ENCODE measurements at places on chromosomes 11 and 22.

GRCh38 chr11:36305047-36305446 lies 9.0 kb downstream of the PRR5L start:
- DNase-seq, result no peak

- no peak for DNase-seq
These were observed 4.6 kb downstream of the LGALS12 start for GRCh38 chr11:63510360-63511047.

GRCh38 chr11:127205688-127206217 lies 205.2 kb upstream of the KIRREL3 start:
- no peak for DNase-seq

GRCh38 chr11:13065200-13065787 lies 56.2 kb downstream of the RASSF10 start:
- no peak for DNase-seq

DNA sequence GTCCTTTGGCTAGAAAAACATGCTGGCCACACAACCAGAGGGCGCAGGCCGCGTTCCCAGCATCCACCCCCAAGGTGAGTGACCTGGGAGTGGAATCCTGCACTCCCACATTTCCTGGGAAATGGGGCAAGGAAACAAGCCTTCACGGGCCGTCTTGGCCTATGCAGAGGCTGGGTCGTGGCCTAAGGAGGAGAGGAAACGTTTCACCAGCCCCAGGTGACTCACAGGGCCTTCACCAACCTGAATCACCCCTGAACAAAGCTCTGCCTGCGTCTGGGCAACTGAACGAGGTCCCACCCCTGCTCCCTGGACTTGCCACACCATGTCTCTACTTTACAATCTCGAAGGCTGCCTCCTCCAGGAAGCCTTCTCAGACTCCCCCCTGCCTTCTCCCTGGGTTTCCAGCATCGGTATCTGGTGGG lies 13.2 kb downstream of the MYH9 start:
- DNase-seq, result peak; percentile 8

DNA sequence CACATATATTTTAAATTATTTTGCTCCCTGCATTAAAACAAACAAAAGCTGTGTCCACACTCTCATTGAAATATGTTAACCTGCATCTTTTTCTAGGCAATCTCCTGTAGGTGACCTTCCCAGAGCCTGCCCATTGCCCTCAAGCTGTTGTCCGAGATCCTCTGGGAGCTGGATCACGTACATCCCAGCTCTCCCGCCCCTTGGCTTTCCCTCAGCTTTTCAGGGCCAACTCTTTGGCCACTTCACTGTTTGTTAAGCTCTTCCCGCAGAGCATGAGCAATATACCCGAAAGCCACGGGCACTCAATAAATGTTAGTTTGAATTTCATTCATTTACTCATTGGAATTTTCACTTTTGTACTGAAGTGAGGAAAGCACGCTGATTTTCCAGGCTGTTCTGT lies 32.2 kb downstream of the ELMOD1 start:
- DNase-seq, result no peak

DNA sequence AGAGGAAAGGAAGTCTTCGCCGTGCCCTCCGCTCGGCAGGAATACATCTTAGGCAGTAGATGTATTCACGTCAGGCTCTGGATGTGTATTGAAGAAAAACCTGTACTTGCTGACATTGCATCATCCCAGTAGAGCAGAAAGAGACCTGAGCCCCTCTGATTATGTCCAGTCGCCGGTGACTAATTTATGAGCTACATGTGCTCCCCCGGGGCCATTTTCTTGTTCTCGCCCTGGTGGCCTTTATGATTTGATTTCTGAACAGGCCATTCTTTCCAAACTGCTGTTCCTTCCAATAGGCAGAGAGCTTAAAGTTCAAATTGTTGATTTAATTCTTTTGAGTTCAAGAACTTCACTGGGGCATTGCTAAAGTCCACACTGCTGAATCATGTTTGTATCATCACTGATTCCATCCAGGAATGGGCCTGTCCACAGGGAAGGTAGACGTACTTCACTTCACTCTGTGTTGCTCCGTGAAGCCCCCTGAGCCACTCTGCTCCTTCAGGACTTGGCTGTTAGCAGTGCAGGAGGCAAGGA lies 137.3 kb upstream of the RASSF10 start:
- no peak for DNase-seq

GRCh38 chr11:15976433-15977045 lies 379.8 kb downstream of the SOX6 start:
- DNase-seq, result no peak

DNA sequence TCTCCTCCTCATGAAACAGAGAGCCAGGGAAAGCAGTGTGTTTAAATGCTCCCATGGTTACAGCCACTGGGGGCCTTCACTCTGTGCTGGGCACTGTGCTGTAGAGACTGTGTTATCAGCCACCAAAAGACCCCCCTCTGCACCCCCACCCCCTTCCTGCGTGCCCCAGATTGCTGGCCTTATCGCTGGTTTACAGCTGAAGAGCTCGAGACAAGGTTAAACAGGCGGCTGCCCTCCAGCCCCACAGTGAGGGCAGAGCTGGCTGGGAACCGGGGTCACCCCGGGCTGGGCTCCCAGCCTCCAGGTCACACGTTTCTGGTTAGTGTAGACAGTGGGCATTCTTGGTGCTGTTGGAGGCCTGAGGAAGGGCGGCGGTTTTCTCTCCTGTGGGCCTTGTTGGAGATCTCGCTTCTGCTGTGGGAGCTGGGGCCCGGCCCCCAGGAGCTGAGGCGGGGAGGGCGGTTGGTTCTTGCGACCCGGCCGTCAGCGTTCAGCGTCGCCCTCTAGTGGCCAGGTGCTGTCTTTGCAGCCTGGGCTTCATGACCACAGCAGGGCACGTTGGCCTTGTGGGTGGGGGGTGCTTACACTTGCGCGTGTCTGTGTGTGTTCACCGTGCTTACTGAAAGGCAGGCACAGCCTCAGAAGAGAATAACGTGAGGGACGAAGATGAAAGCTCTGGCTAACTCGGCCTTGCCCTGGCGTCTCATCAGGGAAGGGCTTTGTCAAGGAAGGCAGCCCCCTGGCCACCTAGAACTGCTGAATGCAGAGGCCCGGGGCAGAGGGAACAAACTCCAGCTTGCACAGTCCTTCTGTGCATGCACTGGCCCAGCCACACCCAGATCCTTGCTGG lies 40.8 kb downstream of the TBC1D22A start:
- peak; percentile 72 for DNase-seq

GRCh38 chr11:28491431-28491830 lies 383.2 kb downstream of the METTL15 start:
- DNase-seq, result no peak

DNA sequence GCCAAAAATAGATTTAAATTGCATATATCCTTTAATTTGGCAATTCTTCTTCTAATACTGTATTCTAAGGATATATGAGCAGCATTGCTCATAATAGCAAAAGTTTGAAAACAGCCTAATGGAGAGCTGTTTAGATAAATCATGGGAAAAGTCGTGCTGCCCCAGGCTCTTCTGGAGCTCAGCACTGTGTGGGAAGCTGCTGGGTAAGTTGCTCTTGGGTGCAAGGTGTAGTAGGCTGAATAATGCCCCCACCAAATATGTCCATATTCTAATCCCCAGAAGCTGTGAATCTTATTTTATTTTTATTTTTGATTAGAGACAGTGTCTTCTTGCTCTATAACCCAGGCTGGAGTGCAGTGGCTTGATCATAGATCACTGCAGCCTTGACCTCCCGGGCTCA lies 34.9 kb upstream of the WEE1 start:
- no peak for DNase-seq

GRCh38 chr11:111942829-111943228 lies 5.7 kb downstream of the DIXDC1 start:
- DNase-seq, result no peak

- DNase-seq, result no peak
These were observed 47.4 kb downstream of the ZNF280B start for GRCh38 chr22:22461111-22461510.

GRCh38 chr11:118666371-118666770 lies 13.1 kb downstream of the TREH start:
- no peak for DNase-seq

- DNase-seq, result peak; percentile 22
These were observed 155.7 kb downstream of the WT1 start for GRCh38 chr11:32279672-32280071.

GRCh38 chr11:36098853-36099375 lies 155.1 kb downstream of the LDLRAD3 start:
- no peak for DNase-seq

DNA sequence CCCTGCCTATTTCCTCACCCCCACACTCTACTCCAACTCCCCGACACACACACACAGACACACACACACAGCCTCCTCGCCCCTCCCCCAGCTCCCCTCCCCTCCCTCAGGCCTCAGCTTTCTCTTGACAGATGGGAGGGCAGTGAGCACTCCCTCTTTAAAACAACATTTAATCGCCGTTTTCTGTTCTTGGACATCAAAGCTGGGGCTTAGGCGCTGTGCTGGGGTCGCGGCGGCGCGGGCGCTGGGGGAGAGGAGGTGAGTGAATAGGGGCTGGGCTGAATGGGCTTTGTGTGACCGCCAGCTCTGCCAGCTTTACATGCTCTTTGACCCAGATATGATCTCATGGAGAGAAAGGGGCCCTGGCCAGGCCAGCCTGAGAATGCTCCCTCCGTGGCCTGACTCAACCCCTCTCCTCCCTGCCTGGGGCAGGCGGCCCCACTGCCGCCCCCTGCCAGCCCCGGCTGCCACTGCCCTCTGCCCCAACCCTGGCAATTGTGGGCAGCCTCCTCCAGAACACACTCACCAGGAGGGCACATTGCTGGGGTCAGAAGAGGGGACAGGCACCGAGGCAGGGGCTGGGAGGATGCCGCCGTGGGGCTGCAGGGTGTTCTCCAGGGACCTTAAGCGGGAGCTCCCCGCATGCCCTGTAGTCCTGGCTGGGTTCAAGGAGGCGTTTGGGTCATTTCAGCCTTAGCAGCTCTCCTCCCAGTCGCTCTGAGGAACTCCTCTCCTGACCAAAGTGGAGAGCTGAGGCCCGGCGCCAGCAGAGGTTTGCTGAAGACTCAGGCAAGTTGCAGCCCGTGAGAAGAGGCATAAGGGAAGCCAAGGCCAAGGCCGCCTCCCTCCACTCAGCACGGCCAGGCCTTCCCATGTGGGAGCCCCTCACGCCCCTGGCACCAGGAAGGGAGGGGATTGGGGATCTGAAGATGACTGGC lies 38.3 kb upstream of the NNMT start:
- DNase-seq, result peak; percentile 31

GRCh38 chr22:39013942-39014722 lies at the start of gene APOBEC3C:
APOBEC3C (plus strand) TSS chr22:39014257; CDS start chr22:39014363, 106 bp downstream.
- DNase-seq, result peak; percentile 87

- peak; percentile 66 for DNase-seq
These were observed 1.8 kb downstream of the ADSL start for GRCh38 chr22:40348025-40348658.

- DNase-seq, result no peak
These were observed 124.1 kb upstream of the MPPED2 start for GRCh38 chr11:30710221-30710620.

- DNase-seq, result no peak
These were observed 7.9 kb upstream of the CEP295 start for GRCh38 chr11:93653571-93653970.

DNA sequence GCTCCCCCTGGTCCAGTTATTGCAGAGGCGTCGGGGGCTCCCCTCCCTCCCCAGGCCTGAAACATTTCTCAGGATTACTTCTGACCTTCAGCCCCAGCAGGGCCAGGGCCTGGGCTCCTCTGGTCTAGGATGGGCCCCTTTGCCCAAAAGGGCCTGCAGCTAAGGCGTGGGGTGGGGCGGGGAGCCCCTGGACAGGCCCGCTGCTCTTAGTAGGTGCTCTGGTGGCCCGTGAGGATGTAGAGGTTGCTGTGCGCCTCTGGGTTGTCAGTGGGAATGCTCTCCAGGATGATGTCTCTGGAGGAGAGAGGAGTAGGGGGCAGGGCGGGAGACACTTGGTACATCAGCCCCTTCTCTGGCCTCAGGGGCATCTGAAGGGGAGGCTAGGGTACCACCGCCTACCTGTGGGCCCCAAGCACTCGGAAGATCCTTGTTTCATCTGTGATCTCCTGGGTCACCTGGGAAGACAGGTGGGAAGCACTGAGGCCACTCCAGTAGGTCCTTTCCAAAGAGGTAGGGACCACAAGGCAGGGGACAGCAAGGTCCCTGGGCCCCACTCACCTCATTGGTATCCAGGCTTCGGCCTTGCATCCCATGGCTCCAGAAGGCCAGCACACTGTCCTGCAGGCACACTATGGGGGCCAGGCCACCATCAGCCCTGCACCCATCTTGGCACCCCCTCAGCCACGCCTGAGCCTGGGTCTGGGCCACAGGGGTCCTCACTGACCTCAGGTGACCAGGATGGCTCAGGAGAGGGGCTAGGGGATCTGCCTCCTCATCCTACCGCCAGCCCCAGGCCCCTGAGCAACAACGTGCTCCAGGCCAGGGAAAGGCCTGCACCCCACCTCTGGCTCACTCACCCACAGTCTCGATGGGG lies 11.2 kb upstream of the SF1 start:
- no peak for DNase-seq

- DNase-seq, result peak; percentile 68
These were observed 770 bp downstream of the TSGA10IP start for GRCh38 chr11:65945941-65946558.

DNA sequence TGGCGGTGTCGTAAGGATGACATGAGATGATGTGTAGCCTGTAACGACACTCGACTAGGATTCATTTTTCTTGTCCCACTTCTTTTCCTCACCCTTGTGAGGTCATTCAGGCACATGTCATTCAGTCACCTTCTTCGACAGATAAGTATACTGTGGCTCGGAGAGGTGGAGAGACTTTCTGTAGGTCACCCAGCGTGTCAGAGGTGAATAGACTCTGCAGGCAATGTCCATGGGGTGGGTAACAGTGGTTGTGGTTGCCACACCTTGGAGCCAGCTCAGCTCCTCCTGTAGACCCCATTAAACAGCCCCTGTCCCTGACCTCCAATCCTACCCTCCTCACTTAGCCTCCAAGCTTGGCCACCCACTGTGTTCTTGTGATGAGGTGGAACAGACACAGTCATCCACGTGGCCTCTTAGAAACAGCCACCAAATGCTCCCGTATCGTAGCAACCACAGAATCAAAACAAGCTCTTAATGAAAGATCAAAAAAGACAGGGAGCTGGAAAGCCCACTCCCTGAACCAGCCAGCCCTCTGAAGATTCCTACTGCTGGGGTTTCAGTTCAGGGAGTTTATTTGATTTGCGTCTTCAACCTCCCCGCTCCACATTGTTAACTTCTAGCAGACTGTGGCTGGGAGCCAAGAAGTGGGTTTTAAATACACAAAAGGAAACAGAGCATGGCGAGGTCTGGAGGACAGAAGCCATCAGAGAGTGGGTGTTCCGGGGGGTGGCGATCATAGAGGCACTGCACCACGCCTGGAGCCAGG lies 89.0 kb upstream of the GRK3 start:
- DNase-seq, result peak; percentile 46

DNA sequence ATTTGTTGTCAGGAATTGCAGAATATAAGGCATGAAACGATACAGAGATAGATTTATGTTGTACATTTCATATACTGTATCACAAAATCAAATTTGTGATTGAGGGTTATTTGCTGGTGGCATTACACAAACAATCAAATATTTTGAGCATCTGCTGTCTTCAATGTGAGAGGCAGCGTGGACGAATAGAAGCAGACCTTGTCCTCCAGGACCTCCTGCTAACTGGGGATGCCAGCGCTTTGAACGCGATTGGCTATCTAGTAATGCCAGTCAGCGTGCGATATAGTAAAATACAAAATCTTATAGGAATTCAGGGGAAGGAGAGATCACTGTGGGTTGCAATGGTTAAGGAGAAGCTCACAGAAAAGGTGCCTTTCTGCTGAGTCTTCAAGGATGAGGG lies 631 bp upstream of the SNX19 start:
- DNase-seq, result no peak

- no peak for DNase-seq
These were observed 211.6 kb upstream of the SESN3 start for GRCh38 chr11:95442531-95443050.

GRCh38 chr11:5507177-5507932 lies 2.4 kb downstream of the UBQLN3 start:
- DNase-seq, result peak; percentile 6
